NCI-H446 (cell line): ENCODE measurements at places on chromosomes 1 and 21.
A peak's percentile ranks its signal among the peaks of the same experiment; 100 is the strongest.

- no peak for DNase-seq
These were observed 49.7 kb downstream of the LMX1A start for GRCh38 chr1:165306543-165307434.

- DNase-seq: no peak
These were observed 61.7 kb downstream of the SLC45A1 start for GRCh38 chr1:8379513-8380186.

- no peak for DNase-seq
These were observed 59.0 kb upstream of the CD1D start for GRCh38 chr1:158121604-158122254.

- DNase-seq: no peak
These were observed 3.6 kb downstream of the NECAP2 start for GRCh38 chr1:16443975-16444770.

GRCh38 chr1:53122961-53123413 lies 19.5 kb downstream of the SLC1A7 start:
- no peak for DNase-seq

DNA sequence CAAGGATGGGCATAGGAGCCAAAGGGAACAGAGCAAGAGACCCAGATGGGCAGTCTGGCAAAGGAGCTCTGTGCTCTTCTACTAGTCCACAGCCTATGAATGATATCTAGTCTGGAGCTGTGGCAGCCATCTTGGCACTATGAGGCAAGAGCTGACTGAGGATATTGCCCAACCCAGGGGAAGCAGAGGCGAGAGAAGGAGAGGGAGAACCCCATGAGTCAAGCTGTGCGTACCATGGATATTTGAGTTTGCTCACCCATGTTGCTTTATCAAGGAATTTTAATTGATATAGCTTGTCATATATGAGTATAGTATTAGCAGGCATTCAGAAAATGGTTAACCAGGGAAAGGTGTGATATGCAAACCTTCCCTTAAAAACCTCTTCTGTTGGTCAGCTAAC lies 420.9 kb downstream of the PRDM2 start:
- no peak for DNase-seq

DNA sequence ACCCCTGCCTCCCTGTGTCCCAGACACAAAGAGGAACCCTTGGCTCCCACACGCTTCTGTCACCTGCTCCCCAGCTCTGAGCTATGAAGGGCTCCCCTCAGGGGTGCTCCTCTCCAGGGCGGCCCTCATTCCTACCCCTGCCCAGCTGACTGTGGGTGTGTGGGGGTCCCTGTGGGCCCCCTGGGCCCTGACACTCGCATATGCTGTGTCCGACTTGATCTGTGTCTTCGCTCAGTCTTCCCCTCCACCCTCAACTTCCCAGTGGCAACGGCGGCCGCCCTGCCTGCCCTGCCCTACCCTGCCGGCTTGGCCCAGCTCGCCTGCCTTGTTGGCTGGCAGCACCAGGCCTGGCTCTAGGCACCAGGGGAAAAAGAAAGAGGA lies 1.2 kb downstream of the KCNQ4 start:
- no peak for DNase-seq

DNA sequence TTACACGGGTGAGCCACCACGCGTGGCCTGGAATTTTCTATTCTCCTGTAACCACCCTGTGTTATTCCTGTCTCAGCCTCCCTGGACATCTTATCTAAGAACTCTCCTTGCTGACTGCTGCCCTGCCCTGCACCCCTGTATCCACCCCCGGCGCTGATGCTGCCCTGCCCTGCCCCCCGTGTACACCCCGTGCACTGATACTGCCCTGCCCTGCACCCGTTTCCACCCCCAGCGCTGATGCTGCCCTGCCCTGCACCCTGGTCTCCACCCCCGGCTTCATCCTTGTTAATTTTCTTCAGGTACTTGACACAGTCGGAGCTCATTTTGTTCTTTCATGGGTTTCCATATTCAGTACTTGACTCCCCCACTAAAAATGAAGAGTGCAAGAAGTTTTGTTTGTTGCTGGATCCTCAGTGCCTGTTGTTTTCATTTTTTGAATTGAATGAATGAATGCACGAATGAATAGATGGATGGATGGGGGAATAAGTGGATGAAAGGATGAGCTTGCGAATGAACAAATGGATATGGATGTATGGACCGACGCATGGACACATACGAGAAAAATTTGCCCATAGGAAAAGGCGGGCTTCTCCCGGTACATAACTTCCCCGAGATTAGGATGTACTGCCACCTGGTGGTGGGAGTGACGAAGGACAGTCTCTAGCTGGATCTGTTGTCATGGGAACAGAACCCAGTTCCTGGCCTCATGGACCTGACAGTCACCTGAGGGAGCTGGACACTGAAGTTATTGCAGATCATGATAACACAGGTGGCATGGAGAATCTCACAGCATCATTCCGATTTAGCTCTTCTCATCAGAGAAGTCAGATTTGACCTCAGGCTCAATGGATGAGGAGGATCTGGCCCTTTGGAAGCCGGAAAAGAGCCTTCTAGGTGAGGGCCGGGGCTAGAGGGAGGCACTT lies 14.9 kb downstream of the AADACL4 start:
- peak; percentile 94 for DNase-seq

DNA sequence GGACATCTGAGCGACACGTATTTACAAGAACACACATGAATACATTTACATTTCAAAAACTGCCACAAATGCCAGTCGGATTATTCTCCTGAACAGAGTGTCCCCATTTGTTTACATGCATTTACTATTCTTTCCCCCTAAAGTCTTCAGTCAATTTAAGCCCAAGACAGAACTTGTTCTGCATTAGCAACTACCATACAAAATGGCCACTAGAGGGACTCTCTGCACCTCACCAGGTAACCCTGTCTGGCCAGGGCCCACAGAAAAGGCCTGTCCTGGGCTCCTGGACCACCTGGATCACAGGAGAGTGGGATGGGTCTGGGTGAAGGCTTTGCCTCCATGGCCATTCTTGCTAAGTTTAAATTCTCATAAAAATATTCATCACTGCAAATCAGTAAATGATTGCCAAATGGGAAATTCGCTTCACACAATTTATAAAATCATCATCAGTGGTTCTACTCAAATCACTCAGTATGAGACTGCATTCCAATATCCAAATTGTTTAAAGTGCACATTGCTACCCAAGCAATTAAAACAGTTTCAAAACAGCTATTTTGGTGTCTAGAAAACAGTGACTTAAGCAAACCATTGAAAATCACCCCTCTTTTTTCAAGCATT lies 12.5 kb upstream of the GUCA2A start:
- no peak for DNase-seq

DNA sequence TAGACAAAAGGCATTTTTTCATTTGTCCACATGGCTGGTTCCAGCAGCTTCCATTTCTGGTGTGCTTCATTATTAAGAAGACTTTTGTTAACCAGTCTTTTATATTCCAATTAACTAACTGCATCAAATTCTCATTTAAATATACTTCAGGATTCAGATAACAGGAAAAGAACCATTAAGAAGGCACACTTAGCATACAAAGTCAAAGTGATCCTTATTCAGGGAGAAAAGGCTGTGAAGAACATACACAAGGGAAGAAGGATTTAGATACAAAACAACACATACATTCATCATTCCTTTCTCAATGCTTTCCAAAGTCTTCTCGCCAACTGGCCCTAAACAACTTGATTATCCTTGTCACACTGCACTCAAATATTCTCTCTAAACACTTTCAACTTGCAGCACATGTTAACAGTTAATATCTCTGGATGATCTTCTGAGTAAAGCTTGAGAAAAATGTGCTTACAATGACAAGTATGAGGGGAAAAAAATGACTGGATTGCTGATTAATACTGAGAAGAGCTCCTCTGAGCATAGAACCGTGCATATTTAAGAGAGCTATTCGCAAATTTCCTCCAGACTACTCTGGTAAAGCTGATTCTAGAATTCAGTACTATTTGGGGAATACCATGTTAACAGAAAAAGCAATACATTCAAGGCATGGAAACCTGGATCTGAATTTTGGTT lies 225.2 kb upstream of the TNR start:
- no peak for DNase-seq

- no peak for DNase-seq
These were observed 31.2 kb downstream of the TAS1R2 start for GRCh38 chr1:18828224-18828623.

GRCh38 chr1:203638950-203639349 lies 12.3 kb downstream of the ATP2B4 start:
- no peak for DNase-seq

DNA sequence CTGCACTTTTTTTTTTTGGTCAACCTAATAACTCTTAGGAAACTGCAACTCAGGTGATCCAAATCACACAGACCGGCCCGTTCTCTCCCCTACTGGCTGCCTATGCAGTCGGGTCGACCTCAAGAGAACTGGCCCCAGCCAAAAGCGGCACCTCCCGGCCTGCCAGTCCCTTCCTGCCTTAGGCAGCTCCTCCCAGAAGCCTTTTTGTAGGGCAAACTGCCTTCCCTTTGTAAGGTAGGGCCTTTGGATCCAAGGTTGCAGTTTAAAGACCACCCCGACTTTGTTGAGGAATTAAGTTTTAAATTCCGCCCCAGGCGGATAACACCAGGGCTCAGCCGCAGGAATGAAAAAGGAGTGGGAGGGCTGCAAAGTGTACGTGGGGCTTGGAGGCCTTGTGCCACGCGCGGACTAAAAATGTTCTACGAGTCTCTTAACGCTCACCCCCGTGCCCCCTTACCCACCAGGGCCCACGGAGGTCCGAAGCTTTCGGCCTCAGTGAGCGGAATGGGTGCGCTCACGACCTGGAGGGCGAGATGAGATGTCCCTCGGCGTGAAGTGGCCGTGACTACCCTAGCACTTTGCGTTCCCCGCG lies 642 bp upstream of the ST3GAL3 start:
- no peak for DNase-seq
